Lower leg skin (tissue), 4 donors: ENCODE measurements at places on chromosomes 5 and 9.

- no peak for DNase-seq
These were observed 469.8 kb downstream of the ACTL7B start for GRCh38 chr9:108386032-108386431.

- no peak for DNase-seq
These were observed 508.0 kb downstream of the PTPRD start for GRCh38 chr9:10104774-10105173.

GRCh38 chr9:102652471-102652870 lies 342.7 kb upstream of the CYLC2 start:
- no peak for DNase-seq

DNA sequence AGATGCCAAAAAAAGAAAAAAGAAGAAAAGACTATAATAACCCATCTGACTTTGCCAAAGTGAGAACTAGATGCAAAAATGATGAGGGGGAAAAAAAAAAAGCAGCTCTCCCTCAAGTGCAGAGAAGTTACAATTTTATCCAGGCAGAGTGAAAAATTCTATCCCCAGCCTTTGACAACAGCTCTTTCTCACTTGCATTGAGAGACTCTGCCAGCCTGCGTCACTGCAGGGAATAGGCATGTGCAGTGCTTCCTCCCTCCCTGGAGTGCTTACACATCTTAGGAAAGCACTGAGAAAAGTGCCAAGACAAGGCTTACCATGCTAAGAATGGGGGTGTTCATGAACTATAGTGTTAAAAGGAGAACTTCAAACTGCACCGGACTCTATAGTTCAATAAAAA lies 418.6 kb upstream of the TYRP1 start:
- no peak for DNase-seq

- DNase-seq = no peak
These were observed 129.8 kb upstream of the IL12B start for GRCh38 chr5:159459951-159460538.

- no peak for DNase-seq
These were observed 230 bp downstream of the SLC44A1 start for GRCh38 chr9:105244734-105245028.

DNA sequence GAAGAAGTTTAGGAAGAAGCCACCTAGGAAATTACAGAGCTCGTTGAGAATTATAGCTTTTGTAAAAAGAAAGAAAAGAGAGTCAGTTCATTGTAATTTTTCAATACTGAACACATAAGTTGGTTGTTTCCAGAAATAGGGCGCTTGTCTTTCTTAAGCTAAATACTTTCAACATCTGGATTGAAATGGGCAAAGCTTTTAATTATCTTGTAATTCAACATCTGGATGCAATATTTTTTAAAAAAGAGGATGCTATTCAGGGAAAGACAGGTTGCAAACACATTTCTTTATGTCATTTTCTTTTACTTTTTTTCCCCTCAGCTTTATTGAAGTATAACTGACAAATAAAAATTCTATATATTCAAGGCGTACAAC lies 100.7 kb upstream of the TRPC7 start:
- no peak for DNase-seq

- DNase-seq = no peak
These were observed 883 bp upstream of the RNF145 start for GRCh38 chr5:159210210-159210661.

DNA sequence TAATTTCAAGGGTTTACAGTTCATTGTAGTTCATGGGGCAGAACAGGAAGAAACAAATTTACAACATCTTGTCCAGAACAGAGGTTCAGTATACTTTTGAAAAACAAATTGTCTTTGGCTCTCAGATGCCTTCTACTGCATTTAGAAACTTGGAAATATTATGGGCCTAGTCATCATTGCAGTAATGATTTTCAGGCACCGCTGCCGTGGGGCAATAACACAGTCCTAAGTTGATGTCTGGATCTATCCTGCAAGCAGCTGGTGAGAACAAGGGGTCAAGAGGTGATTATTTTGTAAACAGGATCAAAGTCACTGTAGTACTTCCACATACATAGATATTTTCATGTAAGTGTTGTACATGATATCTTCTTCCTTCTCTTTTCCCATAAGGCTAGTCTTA lies 82.5 kb upstream of the CAST start:
- no peak for DNase-seq

GRCh38 chr5:164475339-164475977 lies 970.0 kb downstream of the MAT2B start:
- no peak for DNase-seq

DNA sequence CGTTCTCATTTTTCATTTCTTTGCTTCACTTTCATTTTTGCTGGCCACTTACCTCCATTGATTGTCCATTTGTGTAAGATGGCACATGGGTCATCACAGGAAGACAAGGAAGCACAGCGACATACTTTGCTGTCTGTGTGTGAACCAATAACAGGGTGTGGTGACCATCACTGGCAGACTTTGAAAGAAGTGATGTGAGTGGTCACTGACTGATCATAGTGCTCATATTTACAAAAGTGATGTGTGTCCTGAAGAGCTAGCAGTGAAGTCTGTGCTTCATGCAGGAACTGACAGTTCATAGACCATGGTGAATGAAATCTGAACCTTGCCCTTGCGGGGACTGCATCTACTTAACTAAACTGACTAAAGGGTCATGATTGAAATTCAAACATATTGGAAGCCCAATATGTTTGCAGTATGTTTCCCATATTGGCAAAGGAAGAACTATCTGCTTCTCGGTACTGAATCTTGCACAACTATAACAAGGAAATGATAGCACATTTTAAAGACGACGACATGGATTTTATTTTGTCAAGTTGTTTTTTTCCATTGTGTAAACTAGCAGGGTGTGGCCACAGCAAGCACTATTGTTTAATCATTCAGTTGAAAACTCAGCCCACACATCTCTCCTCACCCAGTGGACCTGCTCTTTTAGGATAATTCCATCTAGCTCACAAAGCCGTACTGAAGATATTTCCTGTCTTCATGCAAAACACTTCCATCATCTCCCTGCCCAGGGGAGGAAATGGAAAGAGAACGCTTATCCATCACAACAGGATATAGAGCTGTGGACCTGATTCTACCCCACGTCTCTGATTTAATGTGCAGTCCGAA lies 232.0 kb upstream of the ANKRD55 start:
- DNase-seq = no peak

GRCh38 chr5:131825404-131826013 lies 28.7 kb upstream of the FNIP1 start:
- DNase-seq = no peak

- DNase-seq = peak; percentile 36
These were observed 71.2 kb downstream of the SYK start for GRCh38 chr9:90872835-90873294.

GRCh38 chr5:154205441-154206117 lies 15.0 kb downstream of the GALNT10 start:
- DNase-seq = no peak

DNA sequence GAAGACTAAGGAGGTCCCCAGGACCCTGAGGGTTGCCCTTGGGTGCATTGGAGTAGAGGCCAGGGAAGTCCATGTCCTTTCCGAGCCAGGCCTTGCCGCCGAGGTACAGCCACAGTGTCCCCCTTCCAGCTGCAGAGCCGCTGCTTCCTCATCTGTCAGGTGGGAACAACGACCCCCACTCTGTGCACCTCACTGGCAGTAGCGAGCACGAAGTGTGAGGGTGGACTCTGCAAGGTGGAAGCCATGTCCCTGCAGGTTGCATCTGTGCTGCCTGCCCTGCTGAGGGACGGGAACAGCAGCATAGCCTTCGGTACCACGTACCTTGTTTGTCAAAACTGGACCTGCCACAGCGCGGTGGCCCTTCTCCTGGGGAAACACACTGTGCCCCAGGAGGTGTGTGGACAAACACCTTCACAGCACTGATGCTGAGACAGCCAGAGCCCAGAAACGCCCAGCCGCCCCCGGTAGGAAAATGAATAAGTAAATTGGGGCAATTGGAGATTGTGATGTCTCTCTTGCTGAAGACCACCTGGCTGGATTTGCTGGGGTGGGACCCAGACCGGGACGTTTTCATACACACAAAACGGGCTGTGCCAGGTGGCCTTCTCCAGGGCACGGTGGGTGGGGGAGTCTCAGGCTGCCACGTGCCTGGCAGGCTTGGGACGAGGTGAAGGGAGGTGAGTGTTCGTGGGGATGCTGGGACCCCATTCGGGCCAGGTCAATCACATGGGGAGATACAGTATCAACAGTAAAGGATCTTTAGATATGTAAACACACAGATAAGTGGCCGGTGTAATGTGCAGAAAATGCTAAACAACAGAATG lies 157.3 kb downstream of the RXRA start:
- DNase-seq = no peak

DNA sequence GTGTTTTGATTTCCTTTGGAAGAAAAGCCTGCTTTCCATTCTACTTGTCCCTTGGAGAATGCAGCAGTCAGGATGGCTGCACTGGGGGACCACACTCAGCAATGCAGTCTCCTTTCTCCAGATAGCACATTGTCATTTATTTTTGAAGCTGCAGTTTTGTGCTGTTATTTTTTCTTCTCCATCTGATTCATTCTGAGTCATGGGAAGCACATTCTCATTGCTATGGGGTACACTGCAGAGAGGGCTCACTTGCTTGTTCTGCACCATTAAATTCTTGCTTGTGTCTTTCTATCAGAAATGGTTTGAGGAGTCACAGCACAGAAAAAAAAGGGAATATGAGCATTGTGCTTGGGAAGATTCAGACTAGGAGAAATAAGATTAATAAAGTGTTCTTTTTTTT lies 39.7 kb upstream of the POC5 start:
- no peak for DNase-seq

GRCh38 chr9:128390150-128390812 lies 19.1 kb downstream of the URM1 start:
- no peak for DNase-seq

- DNase-seq = peak; percentile 85
These were observed 47.1 kb upstream of the CTSL start for GRCh38 chr9:87678650-87679355.

GRCh38 chr9:136997371-136997770 lies 1.0 kb upstream of the CLIC3 start:
- DNase-seq = no peak

DNA sequence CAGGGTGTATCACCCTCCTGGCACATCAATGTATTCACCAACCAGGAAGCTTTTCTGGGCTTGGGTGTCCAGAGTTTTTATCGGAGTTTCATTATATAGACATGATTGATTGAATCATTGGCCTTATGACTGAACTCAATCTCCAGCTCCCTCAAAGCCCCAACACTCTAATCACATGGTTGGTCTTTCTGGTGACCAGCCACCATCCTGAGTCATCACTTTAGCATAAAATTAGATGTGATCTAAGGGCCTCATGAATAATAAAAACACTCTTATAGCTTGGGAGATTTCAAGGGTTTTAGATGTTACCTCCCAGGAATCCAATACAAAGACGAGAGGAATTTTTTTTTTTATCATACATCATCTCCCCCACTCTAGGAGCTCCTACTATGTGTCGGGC lies 7.7 kb upstream of the PBX3 start:
- DNase-seq = peak; percentile 18

GRCh38 chr5:109567374-109568044 lies 122.2 kb upstream of the MAN2A1 start:
- no peak for DNase-seq

- no peak for DNase-seq
These were observed 109.1 kb upstream of the ELL2 start for GRCh38 chr5:96070622-96071225.

DNA sequence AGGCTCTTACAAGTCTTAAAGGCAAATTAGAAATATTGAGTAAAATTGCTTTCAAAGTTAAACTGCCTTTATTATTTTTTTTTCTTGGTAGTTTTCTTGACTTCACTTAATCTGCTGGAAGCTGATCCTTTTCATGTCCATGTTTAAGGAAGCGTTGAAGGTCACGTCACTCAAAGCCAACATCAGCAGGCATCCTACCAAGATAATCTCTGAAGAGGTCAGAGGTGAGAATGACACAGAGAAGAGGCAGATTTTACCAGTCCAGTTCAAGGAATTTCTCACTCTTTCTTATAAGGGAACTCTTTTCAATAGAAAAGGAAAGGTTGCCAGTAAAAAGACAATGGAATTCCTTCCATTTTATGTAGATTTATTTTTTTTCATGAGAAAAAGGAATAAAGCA lies 259.8 kb downstream of the ANXA1 start:
- no peak for DNase-seq

- no peak for DNase-seq
These were observed 31.3 kb downstream of the TSPAN17 start for GRCh38 chr5:176678584-176678983.

DNA sequence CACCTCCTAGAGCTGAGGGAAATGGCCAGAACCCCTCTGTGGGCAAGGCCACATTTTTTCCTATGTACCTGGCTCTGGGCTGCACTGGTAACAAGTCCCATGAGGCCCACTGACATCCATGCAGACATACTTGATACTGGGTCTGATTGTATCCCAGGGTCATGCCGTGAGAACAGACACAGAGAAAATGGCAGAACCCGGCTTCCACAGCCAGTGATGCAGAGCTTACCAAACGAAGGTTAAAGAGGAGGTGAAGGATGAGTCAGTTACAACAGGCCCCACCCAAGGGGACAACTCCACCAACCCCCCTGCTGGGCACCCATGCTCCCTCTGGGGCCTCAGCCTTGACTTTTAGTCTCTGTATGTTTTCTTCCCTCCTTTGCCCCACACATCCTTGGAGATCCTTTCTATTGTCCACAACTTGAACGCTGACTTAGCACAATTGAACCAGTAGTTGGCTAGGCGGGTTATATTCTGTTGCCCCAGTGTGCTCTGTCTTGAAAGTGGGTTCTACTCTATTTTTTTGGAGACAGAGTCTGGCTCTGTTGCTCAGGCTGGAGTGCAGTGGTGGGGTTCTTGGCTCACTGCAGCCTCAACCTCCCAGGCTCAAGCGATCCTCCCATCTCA lies 93.5 kb downstream of the DAP start:
- DNase-seq = peak; percentile 50

- peak; percentile 83 for DNase-seq
These were observed 3.3 kb downstream of the ASTN2 start for GRCh38 chr9:117411547-117411946.

DNA sequence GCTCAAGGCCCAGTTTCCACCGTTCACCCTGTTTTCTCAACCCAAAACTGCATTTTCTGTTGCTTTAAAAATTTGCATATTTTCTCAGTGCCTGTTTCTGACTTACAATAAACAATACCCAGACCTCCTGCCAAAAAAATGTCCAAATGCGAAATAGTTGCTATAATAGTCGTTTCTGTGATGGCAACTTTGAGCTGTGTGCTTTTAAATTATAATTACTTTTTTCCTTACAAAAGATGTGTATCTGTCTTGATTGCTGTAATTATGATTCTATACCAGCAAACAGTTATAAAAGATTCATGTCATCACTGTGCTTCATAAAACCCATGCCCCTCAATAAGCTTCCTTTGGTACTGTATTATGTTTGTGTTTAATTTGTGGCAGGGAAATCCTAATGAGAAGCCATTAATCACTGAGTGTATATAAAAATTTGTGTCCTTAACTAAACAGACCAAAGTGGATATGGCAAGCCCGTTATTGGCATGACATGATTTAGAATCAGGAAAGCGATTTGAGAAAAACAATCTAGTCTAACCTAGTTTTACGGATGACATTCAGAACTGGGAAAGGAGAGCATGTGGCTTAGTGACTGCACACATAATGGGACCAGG lies 5.4 kb upstream of the SLC1A3 start:
- DNase-seq = no peak
